ENCODE measurements at places on chromosomes 3 and 15. TPM values are rescaled to one million over a fixed set of nuclear protein-coding genes. Genes with fewer than 3 reads are reported as not detected.

DNA sequence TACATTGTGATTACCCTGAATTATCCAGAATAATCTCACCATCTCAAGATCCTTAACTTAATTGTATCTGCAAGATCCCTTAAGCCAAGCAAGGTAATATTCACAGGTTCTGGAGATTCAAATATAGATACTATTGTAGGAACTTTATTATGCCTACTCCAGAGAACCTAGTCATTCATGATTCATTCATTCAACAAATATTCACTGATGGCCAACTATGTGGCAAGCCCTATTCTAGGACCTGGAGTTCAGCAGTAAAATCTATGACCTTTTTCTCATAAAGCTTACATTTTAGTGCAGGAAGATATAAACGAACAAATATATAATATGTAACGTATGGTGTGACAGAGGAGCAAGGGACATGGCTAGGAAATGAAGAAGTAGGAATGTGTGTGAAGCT is 49.6 kb downstream of the ISL2 start:
- DNase-seq: no peak

GRCh38 chr3:20696388-20697150 is 510.6 kb upstream of the SGO1 start:
- DNase-seq: no peak

- DNase-seq: no peak
Measured at GRCh38 chr15:75597667-75598341, 18.7 kb upstream of the PTPN9 start.

- DNase-seq: no peak
Measured at GRCh38 chr3:50603261-50604109, 8.1 kb downstream of the CISH start.

DNA sequence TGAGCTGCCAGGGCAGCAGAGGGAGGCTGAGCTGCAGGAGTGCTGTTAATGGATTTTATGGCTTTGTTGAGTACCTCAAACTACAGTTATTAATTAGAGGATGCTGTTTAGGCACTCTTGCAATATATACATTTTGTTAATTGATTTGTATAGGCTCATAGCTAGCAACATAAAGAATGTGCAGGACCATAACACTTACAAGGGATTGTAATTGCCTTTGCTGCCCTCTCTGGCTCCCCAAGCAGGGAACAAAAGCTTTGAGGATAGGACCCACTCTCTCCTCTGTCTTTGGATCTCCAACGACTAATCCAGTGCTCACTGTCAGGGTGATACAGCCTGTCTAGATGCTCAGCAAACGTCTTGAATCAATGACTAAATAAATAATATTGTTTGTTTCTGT is 1.2 kb upstream of the CLSTN2 start:
- DNase-seq: no peak

Gene CAMK2N2
- not detected for total RNA-seq

DNA sequence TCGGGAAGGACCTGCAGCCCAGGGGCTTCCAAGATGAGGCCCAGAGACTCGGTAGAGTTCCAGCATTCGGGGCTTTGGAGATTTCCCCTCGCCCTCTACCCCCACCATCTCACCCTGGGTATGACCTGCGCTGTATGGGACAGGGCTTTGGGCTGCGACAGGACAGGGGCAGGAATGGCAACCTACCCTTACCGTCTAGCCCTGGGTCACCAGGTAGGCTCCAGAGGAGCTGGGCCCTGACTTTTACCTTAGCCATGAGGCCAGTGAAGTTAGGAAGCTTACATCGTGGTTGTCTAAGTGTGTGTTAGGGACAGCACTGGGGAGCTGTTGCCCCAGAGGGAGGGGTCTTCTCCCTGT is 683 bp downstream of the PPM1M start:
- no peak for DNase-seq

DNA sequence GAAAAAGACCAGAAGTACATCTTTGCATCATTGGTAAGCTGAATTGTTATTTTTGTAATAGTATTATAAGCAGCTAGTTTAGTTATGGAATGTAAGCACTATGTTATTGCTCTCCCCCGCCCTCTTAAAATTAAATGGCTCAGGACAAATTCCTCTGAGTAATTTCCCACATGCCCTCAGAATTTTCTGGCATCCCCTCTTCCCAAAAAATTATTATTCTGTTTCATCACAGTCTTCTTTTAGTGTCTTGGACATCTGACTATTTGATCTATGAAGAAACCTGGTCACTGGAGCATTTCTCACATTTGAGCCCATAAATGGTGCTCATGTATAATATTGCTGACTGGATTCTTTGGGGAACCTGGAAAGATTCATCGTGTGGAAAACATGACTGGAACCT is 68.3 kb downstream of the KLHL25 start:
- DNase-seq: peak; percentile 51

Gene CADM2
- 1.8 TPM for total RNA-seq

Gene CLRN1
- not detected for total RNA-seq

GRCh38 chr3:78887029-78887428 is 880.8 kb downstream of the ROBO1 start:
- DNase-seq: peak; percentile 11

- no peak for DNase-seq
Measured at GRCh38 chr3:133838296-133838789, 32.7 kb downstream of the SRPRB start.

Gene GP9
- not detected for total RNA-seq

- no peak for DNase-seq
Measured at GRCh38 chr15:40872791-40873693, 992 bp downstream of the RHOV start.

Gene LARP6
- 44.4 TPM for total RNA-seq

DNA sequence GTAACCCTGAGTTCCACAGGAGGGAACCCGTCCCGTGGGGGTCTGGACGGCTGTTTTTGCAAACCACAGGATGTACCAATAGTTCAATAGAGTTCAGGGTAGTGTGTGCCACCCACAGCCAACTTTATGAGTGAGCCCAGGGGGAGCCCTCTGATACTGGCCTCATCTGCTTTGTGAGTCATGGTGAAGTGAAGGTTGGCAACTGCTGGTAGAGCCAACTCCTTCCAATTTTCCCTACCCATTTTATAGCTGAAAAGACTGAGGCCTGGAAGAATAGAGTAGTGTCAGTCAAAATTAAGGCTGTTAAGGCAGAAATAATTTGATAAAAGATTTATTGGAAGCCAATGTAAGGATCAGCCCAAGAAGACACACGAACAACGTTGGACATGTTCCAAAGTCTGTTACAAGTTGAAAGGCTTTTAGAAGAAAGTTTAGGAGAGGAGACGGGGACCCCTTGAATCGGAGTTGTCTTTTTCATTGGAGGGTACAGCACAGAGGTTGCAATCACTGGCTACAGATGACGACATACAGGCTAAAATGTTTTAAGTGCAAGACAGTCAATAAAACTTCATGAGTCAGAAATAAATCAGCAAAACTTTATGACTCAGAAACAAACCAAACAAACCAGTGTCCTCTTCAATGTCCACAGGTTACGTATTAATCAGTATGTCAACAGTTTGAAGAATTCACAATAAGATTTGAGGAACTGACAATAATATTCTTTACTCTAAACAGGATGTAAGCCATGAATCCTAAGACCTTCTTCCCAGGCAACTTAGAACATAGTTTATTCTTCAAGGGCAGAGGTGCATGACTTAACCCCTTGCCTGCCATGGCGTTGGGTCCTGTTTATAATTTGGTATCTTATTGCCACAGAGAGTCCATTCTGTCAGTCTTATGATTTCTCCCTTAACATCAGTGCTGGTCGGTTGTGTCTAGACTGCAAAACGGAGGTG is 62.9 kb upstream of the NR2E3 start:
- peak; percentile 55 for DNase-seq

DNA sequence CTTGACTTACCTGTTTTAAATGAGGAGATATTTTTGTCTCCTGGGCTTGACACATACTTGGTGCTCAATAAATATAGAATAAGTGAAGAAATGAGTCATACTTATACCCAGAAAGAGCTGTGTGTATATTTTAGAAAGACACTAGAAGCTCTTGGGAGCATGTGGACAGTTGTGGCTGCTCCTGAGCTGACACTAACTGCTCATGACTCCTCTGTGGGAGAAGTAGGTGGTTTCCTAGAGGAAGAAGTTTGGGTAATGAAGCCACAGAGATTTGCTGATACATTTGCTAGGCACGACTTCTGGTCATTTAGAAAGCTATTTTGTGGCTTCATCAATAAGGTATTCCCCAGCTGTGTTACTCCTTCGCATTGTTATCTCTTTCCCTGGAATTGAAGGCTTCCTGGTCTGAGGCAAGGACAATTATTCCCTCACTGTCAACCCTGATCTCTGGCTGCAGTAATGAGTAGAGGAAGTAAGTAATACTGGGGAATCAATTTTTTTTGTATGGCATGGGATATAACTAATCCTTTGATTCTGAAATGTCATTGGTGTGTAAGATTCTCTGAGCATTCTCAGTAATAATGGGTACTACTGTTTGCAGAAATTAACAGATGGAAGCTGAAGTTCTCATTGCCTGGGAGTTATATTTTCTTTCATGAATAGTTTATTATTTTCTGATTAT is 79.6 kb upstream of the DCBLD2 start:
- DNase-seq: peak; percentile 91

DNA sequence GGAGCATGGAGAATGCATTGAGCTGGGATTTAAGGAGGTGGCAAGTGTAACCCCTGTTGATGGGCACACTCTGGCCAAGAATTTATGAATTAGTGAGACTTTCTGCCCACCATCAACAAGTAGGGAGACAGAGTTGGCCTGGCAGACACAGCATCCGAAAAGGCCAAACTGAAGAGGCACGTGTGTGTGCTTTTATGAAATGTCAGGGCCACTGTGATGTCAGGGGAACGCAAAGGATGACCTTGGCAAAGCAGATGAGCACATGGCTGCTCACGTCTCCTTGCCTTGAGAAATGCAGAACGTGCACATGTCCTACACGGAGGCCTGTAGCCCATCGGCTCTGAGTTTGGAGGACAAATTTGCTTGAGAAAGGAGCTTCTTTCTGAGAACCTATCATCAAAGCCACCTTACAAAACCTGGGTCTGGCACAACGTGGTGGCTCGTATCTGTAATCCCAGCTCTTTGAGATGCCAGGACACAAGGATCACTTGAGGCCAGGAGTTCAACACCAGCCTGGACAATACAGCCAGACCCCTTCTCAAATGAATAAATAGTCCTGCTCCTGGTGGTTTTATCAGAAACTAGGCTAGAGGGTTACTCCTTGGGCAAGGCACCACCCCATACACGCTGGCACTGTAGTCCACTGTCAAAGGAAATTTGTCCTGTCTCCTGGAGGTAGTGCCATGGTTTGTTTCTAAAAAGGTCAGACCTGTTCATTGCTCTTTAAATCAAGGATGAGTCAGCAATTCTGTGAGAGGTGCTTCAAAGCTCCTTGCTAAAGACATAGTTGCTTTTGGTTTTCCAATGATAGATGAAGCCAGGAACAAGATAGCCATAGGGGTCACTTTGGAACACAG is 941 bp upstream of the SH3BP5 start:
- no peak for DNase-seq

DNA sequence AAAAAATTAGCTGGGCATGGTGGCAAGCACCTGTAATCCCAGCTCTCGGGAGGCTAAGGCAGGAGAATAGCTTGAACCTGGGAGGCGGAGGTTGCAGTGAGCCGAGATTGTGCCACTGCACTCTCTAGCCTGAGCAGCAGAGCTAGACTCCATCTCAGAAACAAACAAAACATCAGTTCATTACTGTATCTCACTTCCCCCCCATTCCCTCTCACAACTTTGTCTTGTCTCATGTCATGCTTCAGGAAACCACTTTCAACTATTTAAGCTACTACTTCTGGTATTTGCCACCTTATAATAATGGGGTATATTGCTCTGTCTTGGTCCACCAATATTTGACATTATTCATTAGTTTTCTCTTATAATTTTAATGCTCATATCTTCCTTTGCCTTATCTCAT is 26.2 kb downstream of the PIK3CA start:
- DNase-seq: no peak

DNA sequence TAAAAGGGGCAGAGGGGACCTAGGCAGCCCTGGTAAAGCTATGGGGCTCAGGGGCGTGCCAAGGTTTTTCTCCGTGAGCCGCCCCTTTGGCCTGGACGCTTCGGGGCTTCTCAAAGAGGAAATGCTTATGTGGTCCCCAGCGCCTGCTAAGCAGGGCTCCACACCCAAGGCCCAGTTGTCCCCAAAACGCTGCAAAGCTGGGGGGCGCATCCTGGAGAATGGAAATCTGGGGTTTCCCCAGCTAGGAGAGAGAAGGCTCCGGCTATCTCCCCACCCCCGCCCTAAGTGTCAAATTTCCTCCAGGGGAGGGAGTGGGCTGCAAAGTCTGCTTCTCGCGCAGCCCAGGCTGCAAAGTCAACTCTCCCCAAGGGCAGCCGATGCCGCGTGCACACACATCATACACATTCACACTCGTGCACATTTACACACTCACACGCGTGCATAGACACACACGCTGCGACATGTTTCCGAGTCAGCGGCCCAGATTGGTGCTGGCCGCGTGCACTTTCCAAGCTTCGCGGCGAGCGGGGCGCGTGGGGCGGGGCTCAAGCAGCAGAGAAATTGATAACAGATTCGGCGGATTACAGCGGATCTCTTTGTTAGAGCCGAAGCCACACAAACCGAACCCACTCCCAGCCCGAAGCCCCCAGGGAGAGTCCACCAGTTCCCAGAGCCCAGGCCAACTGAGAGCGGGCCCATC is 4.5 kb downstream of the WNT5A start:
- no peak for DNase-seq

- DNase-seq: no peak
Measured at GRCh38 chr15:65910341-65910740, 41.0 kb downstream of the RAB11A start.

Gene SPATA12
- 0.19 TPM for total RNA-seq

Gene ZNF662
- 1.1 TPM for total RNA-seq

Gene GPR176
- 32.6 TPM for total RNA-seq

Gene HYAL3
- total RNA-seq: 7.4 TPM

- DNase-seq: peak; percentile 97
Measured at GRCh38 chr3:39260957-39261356, 18.9 kb downstream of the CX3CR1 start.

Measured in myocyte (in vitro differentiated cells).